ENCODE measurements at places on chromosomes 6 and 20. TPM values are rescaled to one million over a fixed set of nuclear protein-coding genes. Genes with fewer than 3 reads are reported as not detected.
A peak's percentile ranks its signal among the peaks of the same experiment; 100 is the strongest.

GRCh38 chr6:49333345-49334125 lies 129.5 kb downstream of the MMUT start:
- H3K36me3 ChIP-seq, result no peaks in the 10 kb centered on the region
- no peak overlapping the region for H3K27ac ChIP-seq
- no peaks in the 10 kb centered on the region for H3K4me1 ChIP-seq
- H3K4me3 ChIP-seq, result no peak overlapping the region

DNA sequence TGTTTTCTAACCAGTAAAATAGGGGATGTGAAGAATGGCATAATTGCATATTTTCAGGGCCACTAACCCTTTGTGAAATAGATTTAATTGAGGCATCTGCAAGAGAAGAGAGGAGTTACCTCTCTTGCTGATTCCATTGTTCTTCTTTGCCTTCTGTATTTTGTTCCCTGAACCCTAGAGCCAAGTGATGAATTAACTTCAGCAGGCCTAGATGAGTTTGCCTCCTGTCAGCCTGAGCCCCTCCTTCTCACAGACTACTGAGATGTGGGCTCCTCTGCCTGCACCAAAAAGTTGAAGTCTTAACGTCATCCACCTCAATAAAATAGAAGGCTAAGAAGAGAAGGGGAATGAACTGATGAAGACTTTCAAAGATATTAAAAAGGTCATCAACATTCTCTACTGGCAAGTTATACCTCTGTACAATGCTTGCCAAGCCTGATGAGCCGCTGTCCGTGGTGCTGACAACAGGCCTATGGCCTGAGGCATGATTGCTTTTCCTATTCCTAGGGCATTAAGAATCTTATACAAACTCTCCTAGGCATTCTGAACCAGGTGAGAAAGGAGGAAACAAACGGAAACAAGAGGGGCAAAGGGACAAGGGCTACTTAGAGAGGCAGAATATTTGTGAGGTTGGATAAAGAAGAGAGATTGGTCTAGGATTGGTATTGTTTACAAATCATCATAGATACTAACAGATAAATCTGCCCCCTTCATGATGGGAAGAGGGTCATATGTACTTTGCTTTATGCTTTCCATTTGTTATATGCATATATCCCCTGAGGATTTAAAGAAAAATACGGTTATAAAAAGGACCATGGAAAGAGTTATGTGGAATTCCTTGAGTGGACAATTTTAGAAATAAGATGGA lies 46.8 kb downstream of the CD24 start:
- no peak overlapping the region for H3K27ac ChIP-seq
- DNase-seq, result peak; percentile 5
- peaks cover 41% of the 10 kb centered on the region for H3K27me3 ChIP-seq
- H3K4me3 ChIP-seq, result no peak overlapping the region
- no peaks in the 10 kb centered on the region for H3K36me3 ChIP-seq

HLA-DQB1 gene
- 2.5 TPM for total RNA-seq

KIAA0408 gene
- 6.6 TPM for total RNA-seq

DNA sequence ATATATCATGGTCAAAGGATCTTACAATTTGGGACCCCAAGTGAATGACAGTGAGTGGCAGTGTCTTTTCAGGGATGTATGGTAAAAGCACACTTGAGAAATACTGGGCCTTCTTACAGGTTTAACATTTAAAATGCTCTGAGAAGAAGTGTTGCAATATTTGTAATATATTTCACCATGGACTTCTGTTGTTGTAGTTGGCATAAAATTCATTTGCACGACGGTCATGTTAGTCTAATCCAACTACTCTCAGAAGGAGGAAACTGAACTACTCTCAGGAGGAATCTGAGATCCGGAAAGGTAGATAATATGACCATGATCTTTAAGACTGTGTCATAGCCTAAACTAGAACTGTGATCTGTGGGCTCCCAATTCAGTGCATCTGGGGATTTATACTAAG lies 700.1 kb downstream of the HDGFL1 start:
- no peak for DNase-seq
- H3K27me3 ChIP-seq, result no peaks in the 10 kb centered on the region

GRCh38 chr6:100304575-100304974 lies 160.1 kb downstream of the SIM1 start:
- no peak overlapping the region for H3K27ac ChIP-seq
- H3K4me1 ChIP-seq, result no peaks in the 10 kb centered on the region
- no peaks in the 10 kb centered on the region for H3K27me3 ChIP-seq

COL9A3 gene
- 0.31 TPM for total RNA-seq
